ENCODE measurements at places on chromosomes 4 and X. TPM values are rescaled to one million over a fixed set of nuclear protein-coding genes. Genes with fewer than 3 reads are reported as not detected.

Gene NHSL2
- 11.5 TPM for polyA plus RNA-seq

Gene CPZ
- polyA plus RNA-seq = 8.6 TPM

Gene ABCD1
- 9.0 TPM for polyA plus RNA-seq

Gene PABPC5
- 3.2 TPM for polyA plus RNA-seq

Gene ARL13A
- 0.12 TPM for polyA plus RNA-seq

Gene FGA
- not detected for polyA plus RNA-seq

Gene EVC
- polyA plus RNA-seq = 16.7 TPM

Gene SYTL4
- 10.7 TPM for polyA plus RNA-seq

Gene GLUD2
- polyA plus RNA-seq = 1.8 TPM

DNA sequence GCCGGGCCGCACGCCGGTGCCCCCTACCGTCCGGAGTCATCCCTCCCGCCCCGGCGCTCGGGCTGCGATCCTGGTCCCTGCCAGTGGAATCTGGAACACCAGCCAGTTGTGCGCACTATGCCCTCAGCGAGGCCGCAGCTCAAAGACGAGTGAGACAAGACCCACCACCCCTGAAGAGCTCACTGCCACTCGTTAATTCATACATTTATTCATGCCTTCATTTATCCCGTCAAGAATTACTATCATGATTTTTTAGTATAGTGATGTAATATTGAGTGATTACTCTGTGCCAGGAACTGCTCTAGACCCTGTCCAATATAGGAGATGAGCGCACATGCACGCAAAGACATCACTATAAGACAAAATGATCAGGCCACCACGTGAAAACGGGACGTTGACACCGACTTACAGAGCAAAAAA is 247 bp upstream of the PPA2 start:
- DNase-seq = peak; percentile 90

DNA sequence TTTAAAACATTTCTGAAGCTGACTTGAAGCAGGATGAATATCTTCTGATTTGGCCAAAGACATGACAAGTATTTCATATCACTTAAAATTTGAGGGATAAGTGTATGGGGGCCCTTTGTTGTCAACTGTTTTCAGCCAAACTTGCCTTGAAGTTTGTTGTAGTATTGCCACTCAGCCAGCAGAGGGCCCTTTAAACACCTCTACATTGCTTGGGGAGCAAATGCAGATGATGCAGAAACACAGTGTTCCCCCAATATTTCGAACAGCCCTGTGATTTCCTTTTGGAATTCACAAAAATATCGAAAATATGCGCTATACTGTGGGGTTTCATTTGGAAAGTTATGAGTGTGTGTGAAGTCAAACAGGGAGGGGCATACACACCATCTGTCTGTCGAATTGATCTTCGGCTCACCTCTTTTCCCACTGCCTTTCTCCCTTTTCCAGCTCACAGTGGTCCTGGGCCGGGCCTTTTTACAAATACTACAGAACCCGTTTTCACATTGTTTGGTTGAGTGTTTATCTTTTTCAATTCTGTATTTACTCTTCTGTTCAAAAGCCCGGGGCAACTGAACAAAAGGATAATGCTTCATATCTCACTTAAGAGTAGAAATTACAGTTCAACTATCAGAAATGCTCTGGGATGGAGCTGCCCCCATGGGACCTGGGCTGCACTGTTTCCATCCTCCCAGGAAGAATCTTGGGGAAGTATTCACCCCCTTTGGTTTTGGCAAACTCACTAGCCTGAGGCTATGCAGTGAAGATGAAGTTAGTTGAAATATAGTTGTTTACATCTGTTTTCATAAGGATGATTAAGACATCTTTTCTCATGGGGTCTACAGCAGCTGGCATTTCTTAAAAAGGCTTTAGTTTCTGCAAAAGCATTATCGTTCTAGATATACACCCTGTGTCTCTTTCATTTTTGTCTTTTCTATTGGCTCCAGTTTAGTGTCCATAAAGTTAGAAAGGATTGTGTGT is 137.6 kb downstream of the EGF start:
- DNase-seq = peak; percentile 43

DNA sequence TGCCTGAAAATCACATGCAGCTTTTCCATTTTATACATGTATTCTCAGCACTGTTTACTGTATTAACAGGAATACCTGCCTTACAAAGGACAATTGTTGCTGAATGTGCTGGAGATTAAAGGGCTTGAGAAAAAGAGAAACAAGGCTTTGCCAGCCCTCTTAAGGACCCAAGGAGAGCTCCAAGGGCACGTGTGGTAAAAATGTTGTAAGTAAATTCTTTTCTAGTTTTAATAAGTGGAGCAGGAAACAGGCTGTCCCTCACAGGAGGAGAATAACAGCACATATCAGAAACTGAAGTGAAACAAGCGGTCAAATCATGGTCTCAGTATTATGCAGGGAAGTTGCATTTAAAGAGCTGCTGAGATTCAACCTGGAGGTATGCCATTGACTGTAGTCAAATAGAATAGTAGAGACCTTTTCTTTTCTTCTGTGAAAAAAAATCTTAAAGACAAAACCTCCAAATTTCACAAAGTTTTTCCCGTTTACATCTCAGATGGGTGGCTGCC is 18.5 kb downstream of the IGFBP7 start:
- no peak for DNase-seq

- DNase-seq = no peak
Measured at GRCh38 chr4:175651756-175652310, 160.2 kb downstream of the GPM6A start.

DNA sequence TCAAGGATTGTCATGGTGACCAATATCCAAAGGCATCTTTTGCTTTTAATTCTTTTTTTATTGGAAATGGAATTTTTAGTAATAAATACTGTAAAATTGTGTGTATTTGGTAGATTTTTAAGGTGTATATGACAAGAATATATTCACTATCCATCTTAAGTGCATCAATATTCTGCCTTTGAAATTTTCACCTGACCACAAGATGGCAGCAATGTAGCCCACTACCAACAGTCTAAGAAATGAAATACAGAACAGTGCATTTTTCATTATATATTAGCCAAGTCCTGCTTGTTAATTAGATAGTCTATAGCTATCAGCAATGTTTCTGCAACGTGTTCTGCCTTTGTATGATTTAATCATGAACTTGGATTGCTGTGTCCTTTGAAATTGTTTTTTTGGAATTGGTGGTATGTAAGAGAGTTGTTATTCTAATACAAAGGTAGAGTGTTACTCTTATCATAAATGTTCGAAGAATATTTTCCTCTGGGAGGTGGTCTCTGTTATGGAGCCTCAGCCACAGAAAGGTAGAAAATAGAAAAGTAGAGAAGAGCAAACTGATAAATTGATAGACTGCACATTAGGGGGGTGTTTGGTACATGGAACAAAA is 38.2 kb downstream of the HPGDS start:
- peak; percentile 57 for DNase-seq

DNA sequence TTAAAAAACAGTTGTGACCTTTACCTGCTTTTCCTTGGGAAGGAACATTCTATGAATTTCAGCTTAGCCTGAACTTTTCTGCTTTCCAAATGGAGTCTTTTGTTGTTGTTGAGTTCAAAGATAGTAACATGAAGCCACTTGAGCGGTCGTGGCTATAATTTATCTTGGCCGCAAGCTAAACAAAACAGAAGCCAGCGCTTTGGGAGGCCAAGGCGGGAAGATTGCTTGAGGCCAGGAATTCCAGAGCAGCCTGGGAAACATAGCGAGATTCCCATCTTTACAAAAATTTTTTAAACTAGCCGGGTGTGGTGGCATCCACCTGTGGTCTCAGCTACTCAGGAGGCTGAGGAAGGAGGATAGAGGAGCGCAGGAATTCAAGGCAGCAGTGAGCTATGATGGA is 29.9 kb downstream of the TKTL1 start:
- no peak for DNase-seq

- no peak for DNase-seq
Measured at GRCh38 chrX:140346729-140347128, 158.1 kb downstream of the SOX3 start.

DNA sequence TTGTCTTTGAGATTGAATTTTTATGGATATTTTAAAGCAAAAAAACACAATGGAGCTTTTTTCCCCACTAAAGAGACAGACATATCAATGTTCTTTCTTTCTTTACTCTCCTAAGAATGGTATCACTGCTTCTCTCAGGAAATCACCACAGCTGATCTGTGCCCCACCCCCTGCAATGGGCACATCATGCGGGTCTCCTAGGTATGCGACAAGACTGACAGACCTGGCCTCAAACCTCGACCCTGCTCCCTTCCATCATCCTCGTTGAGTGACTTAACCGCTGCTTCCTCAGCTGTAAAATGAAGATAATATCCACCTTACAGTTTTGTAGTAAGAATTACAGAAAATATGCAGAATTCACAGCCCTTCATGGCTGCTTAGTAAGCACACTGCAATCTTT is 58.3 kb downstream of the LEF1 start:
- no peak for DNase-seq

DNA sequence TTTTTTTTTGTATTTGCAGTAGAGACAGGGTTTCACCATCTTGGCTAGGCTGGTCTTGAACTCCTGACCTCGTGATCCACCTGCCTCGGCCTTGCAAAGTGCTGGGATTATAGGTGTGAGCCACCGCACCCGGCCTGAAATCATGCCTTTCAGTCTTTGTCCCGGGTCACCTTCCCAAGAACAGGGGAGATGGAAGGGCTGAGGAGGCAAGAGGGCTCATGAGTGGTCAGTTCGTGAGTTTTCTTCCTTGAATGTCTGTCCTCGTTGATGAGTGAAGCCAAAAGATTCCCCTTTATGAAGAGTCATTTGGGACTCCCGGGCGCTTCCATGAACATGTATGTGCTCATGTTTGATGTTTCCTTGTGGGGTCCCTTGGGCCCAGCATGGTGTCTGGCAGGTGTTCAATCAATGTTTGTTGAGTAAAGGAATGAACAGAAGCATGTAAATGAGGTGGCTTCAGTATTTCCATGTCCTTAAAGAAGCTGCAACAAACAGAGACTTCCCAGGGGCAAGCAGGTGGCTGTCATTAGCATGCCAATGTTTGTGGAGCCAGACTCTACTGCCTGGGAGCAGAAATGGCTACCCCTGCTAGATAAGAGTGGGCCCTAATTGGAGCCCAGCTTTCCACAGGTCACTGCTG is 3.4 kb upstream of the SEPTIN6 start:
- DNase-seq = no peak

DNA sequence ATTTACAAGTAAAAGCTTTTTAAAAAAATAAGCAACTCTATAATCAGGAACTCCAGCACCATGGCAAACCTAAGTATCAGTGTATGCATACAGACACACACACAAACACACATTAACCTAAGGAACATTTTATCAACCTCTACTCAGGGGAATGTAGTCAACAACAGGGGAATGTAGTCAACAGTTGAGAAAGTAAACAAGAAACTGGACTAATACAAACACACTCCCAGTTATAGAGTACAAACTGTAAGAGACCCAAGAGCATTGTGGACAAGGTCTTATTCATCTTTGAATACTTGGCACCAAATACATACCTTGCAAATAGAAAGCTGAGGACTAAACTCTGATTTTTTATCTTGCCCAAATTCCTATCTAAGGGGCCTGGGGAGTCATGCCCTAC is 36.2 kb downstream of the PAPSS1 start:
- no peak for DNase-seq

DNA sequence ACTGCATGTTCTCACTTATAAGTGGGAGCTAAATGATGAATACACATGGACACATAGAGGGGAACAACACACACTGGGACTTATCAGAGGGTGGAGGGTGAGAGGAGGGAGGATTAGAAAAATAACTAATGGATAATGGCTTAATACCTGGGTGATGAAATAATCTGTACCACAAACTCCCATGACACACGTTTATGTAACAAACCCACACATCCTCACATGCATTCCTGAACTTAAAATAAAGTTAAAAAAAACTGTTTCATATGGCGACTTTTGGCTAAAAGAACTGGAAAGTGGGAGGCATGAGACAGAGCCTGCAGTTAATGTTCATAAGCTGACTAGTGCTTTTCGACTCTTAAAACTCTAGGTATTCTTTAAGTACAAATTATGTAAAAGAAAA is 98.9 kb upstream of the NPFFR2 start:
- no peak for DNase-seq
